ENCODE measurements at places on chromosomes 2 and 18.

GRCh38 chr2:64137567-64137966 is 6.7 kb downstream of the PELI1 start:
- DNase-seq: no peak

DNA sequence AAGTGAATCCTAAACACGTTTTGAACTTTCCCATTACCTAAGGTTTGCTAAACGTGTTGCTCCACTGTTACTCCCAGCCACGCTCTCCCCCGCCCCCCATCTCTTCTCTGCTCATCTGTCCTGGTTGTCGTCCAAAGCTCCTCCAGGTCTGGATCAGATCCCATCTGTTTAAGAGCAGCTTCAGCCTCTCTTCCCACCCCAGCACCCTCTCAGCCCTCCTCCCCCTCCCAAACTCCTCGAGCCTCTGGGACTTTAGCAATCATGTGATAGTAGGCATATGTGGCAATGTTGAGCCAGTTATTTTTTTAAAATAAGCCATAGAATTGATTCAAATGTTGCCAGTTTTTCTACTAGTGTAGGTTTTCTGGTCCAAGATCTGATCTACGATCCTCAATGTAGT is 20.0 kb upstream of the LPIN1 start:
- DNase-seq: no peak

DNA sequence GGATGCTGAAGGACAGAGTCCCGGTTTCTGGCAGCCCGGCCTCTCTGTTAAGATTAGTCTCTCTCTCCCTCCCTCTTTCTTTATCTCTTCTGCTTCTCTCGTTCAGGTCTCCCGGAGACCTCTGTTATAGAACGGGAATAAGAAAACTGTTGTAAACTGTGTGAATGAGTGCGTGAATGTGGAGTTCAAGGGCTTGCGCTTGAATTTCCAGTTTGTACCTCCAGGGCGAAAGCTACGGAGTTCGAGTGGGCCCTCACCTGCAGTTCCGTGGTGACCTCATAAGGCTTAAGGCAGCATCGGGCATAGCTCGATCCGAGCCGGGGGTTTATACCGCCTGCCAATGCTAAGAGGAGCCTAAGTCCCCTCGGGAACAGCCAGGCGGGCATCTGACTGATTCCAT is 26.4 kb downstream of the SKA1 start:
- no peak for DNase-seq

- DNase-seq: no peak
Measured at GRCh38 chr2:54630858-54631497, 92.5 kb upstream of the EML6 start.

DNA sequence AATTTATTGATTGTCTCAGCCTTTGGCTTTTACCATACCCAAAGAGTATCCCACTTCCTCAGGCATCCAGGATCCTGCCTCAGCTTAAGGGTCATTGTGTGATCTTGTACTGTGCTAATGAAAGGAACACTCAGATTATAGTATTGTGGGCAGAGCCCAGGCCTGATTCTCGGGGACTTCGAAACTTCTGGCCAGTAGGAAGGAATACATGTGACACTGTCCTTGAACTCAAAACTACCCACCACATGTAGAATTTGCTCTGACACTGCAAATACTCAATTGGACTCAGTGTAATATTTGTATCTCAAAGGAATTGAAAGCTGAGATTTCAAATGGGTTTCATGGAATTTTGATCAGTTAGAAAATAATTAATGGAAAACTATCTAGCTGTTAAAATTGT is 15.9 kb downstream of the DIS3L2 start:
- no peak for DNase-seq

- no peak for DNase-seq
Measured at GRCh38 chr2:105309147-105309545, 20.4 kb downstream of the TGFBRAP1 start.

- DNase-seq: no peak
Measured at GRCh38 chr18:9649164-9649540, 34.8 kb upstream of the PPP4R1 start.

GRCh38 chr2:98465456-98466226 is 21.0 kb downstream of the INPP4A start:
- DNase-seq: peak; percentile 94

- DNase-seq: no peak
Measured at GRCh38 chr2:134758633-134759032, 39.8 kb upstream of the TMEM163 start.

DNA sequence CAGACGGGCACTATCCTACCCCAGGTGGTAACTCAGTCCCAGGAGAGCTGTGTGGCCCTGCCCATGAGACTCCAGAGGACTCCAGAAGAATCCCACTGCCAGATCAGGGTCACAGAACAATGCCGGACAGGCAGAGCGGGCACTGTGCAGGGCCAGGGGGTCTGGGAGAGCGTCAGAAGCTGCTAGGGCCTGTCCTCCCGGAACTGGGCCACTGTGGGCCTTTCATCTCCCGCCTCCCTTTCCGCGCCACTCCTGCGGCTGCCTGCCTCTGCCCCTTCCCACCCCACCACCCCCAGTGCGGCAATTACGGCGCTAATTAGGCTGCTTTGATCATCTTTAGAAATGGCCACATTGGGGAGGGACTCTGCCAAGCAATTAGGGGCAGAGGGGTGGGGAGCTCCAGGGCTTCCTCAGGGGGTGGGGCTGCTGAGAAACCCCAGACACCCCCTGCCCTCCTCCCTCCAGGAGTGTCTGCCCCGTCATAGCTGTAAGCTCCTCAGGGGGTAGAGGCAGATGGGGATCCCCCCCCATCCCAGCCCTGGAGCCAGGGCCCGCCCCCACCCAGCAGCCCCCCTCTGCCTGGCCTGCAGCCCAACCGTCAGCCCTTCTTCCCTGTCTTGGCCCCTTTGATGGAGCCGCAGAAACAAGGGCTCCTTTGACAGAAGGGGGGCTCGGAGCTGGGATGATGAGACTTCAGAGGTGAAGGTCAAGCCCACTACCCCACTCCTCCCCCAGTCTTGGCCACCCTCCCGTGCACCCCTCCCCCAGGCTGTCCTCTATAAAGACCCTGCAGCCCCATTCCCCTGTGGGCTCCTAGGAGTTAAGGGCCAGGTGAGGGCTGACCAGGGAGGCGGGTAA is at the start of gene PRSS56:
TSS of gene PRSS56 (plus strand) at position 808 of the 858 bp plus-strand sequence. CDS start 211 bp downstream, outside the sequence.
- no peak for DNase-seq

DNA sequence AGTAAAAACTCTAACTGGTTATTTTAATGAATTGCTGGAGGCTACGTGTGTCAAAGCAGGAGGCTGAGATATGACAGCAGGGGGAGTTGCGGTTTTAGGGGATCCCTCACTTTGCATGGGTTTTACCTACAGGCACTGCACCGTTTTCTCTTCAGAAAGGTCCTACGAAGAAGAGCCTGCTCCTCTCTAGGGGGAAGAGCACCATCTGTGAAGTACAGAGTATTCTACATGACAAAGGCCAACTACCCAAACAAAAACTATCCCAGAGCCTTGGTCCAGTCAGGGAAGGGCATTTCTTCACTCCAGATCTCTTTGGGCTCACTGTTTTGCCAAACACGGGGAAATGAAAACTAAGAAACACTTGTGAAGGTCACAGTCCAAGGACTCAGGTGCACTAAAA is 696.7 kb upstream of the SOX11 start:
- no peak for DNase-seq

DNA sequence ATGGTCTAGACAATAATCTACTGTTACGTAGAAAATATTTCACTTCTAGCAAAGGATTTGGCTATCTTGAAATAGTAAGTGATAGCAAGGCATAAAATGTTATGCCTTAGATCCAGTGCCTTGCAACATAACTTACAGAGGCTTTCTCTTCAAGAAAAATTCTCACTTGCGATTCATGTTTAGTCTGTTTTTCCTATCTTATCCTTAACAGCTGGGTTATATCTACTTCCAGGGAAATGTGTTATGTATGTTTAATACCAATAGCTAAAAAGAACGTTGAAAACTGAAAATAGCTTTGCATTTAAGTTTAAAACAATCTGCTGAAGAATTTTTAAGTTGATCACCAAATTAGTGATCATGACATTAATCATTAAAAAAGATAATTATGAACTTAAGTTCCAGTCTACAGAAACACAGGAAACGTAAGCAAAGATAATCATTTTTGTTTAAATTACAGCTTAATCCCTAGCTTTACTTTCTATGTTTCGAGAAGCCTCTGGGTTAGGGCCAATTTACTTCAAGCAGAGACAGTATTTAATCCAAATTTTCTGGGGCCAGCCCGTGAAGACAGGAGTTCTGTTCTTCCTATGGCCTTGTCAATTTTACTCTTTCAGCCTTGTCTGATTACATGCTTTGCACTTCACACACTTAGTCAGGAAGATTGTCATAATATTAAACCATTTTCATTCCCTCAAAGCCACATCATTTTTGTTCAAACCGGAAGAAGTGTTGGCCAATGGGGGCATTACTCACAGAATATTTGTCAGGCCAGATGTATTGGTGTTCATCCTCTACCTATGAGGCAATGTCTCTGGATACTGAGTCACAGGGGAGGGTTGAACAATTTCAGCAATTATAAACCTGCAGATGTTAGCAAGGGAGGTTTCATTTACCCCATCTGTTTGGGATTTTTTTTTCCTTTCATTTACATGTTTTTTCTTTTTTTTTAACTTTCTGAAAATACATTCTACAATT is 1132.9 kb upstream of the ZEB2 start:
- DNase-seq: no peak

DNA sequence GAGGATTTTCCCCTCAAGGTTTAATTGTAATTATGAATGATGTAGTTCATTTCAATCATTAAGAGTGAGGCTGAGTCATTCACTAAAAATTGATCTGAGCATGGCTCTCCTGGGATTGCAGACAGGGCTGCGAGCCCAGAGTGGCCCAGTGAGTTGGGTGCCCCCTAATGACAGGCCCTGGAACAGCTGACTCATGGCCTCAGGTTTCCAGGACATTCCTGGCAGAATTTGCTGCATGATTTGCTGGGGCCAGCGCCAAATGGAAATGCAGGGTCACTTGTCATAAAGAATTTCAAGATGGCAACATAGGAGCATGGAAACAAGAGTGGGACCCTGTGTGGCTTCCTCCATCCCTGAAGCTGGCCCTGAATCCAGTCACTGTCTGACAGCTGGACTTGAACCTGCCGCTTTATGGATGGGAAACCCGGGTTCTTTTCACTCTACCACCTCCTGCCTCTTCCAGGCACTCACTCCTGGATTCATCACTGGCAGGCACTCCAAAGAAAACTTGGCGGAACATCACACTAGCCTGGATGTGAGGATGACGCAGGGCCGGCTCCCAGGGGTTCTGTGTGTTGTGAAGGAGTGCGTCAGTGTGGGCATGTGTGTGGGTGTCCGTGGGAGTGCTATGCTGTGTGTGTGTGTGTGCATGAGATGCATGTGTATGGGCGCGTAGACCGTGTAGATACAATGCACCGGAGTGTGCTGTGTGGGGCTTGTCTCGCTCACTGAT is 15.2 kb downstream of the OTOF start:
- peak; percentile 75 for DNase-seq

DNA sequence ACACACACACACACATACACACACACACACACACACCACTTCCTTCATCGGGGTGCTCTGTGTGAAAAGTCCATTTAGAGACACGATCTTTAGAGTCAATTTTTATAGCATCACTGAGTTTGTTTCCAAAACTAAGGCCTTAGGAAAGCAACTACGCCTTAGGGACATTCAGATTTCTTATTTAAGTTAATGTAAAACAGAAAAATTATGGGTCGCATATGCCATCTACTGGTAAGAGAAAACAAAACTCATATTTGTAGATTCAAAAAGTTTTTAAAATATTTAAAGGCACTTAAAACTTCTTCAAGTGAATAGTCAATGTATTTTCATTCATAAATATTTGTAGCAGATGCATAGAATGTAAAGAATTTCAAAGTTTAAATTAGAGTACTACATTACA is 166.2 kb downstream of the ATAD2B start:
- DNase-seq: no peak

- DNase-seq: no peak
Measured at GRCh38 chr2:65999103-65999502, 435.8 kb upstream of the MEIS1 start.

- DNase-seq: no peak
Measured at GRCh38 chr18:11989174-11989573, 7.9 kb downstream of the IMPA2 start.

DNA sequence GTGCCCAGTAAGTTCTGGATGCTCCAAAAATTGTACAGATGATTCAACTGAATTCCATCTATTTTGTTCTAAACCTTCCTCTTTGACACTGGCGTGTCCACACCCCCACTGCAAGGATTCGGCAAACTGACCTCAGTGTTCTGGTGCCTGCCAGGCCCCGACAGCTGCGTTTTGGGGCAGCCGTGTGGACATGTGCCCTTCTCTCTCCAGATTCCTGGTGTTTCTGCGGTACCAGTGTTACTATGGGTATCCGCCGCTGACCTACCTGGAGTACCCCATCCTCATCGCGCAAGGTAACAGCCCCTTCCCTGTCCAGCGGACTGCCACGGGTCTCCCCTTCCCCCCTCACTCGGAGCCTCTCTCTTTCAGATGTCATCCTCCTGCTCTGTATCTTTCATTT is 5.0 kb downstream of the SLC66A3 start:
- no peak for DNase-seq

GRCh38 chr2:212387146-212387545 is 151.5 kb downstream of the ERBB4 start:
- no peak for DNase-seq

DNA sequence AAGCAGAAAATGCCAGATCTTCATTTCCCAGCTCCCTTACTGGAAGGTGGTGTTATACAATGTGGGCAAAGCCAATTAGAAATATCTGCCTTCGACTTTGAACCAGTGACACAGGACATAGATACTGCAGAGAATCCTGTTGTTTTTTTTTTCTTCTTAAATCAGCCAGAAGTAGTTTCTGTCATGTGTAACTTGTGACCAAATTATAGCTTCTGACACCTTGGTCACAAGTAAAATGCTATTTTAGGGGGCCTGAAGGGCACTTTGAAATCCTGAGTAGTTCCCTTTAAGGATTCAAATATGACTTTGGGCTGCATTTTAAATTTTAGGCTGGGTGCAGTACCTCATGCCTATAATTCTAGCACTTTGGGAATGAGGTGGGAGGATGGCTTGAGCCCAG is 89.0 kb upstream of the TLK1 start:
- DNase-seq: no peak

DNA sequence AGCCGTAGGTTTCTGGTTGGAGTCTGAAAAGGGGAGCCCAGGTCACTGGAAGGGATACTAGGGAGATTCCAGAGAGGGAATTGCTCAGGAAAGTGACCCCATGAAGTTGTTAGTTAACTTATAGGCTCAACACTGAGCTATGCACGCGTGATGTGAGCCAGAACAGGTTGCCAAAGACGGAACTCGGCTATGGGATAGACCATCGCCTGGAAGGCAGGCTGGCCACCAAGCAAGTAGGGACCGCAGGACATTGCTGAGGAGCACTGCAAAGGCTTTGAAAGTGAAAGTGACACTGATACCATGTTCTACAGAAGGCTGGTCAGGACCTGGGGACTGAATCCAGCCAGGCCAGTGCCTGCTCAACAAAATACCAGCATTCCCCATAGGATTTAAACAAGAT is 7.3 kb downstream of the FARP2 start:
- no peak for DNase-seq
